ENCODE measurements at places on chromosomes 2 and 18.

DNA sequence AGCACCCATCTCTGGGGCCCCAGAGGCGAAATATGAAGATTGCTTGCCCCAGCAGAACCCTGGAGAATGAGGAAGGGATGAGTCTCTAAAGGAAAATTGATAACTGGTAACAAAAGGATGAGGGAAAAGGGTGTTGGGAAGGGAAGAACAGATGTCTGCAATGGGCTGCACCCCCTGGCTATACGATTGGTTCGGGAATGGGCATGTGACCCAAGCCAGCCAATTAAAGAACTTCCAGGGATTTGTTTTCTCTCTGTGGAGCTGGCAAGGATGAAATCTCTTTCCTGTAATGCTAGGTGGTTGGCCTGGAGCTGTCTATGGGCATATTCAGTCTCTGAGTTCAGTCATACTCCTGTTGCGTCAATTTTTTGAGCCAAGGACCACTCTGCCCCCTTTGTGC, 12.8 kb upstream of the NPPC start:
- H3K4me1 ChIP-seq = no peaks in the 10 kb centered on the region
- no peaks in the 10 kb centered on the region for H3K36me3 ChIP-seq
- no peak overlapping the region for H3K4me3 ChIP-seq
- no peak overlapping the region for H3K27ac ChIP-seq

DNA sequence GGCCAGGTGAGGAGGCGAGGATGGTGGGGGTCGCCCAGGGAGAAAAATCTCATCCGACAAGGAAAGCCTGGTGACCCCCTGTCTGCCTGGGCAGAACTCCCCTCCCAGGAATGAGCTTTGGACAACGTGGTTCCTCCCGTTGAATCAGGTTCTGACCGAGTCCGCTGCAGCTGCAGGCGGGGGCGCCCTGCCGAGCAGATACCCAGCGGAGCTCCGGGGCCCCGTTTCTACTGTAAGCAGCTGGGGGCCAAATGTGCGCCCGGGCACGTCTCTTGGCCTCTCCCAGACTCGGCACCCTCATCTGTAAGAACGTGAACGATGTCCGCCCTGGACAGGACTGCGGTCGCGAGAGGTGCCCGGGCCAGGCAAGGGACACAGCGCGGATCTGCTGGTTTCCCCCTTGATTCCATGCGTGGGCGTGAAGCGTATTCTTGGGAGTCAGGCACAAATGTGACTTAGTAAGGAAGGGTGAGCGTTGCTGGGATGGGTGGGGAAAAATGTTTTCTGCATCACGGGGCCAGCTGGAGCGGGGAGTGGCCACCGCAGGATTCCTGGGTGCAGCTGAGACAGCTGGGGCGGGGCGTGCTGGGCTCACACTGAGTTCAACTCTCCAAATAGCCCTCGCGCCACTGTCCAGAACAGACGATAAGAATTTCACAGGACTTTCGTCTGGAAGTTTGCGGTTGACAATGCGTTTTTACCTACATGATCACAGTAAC, 20.2 kb upstream of the TUBB6 start:
- peak overlapping the region; percentile 44 for H3K4me3 ChIP-seq
- H3K27ac ChIP-seq = peak overlapping the region; percentile 76
- peaks cover 11% of the 10 kb centered on the region for H3K4me1 ChIP-seq
- H3K27me3 ChIP-seq = no peaks in the 10 kb centered on the region

DNA sequence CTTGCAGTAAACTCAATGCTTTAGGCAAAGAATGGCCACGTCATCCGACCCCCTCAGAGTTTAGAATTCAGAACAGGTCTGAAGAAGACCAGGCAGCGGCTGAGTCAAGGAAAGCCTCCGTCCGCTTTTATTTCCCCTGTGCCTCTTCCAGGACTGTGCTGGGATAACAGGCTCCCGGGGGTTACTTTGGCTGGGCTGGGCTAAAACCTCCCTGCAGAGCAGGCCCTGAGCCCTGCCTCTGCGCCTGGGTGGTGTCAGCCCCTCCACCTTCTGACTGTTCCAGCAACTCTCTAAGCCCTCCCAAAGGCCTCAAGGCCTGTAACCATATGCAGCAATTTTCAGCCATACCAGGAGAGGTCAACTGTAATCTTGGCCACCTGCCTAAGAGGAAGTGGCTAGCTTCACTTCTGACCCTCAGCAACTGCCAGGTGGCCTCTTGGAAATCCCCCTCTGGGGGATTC, 166.5 kb downstream of the RPIA start:
- H3K36me3 ChIP-seq = no peaks in the 10 kb centered on the region
- DNase-seq = peak; percentile 6
- no peaks in the 10 kb centered on the region for H3K27me3 ChIP-seq
- H3K4me3 ChIP-seq = no peak overlapping the region

GRCh38 chr18:3450799-3451182, 819 bp downstream of the TGIF1 start:
- peak overlapping the region; percentile 76 for H3K4me3 ChIP-seq
- H3K27ac ChIP-seq = peak overlapping the region; percentile 99
- H3K27me3 ChIP-seq = no peaks in the 10 kb centered on the region

DNA sequence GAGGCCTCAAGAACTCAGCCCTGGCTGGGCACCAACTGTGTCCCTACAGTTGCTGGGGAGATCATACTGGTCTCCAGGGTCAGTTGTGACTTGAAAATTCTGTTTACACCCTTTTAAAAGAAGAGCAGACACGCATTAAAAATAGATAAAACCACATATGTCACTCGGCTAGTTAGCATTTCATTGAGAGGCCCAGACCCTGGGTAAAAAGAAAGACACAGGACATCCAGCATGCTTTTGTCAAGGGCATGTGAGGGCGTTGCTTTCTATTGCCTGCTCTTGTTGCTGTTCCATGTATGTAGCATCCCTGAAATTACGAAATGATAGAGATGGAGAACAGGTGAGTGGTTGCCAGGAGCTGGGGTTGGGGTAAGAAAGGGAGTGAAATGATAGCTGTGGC, 94.3 kb downstream of the SEPTIN10 start:
- H3K36me3 ChIP-seq = no peaks in the 10 kb centered on the region
- H3K27ac ChIP-seq = no peak overlapping the region
- no peaks in the 10 kb centered on the region for H3K27me3 ChIP-seq
- no peak for DNase-seq
- H3K4me1 ChIP-seq = no peaks in the 10 kb centered on the region

DNA sequence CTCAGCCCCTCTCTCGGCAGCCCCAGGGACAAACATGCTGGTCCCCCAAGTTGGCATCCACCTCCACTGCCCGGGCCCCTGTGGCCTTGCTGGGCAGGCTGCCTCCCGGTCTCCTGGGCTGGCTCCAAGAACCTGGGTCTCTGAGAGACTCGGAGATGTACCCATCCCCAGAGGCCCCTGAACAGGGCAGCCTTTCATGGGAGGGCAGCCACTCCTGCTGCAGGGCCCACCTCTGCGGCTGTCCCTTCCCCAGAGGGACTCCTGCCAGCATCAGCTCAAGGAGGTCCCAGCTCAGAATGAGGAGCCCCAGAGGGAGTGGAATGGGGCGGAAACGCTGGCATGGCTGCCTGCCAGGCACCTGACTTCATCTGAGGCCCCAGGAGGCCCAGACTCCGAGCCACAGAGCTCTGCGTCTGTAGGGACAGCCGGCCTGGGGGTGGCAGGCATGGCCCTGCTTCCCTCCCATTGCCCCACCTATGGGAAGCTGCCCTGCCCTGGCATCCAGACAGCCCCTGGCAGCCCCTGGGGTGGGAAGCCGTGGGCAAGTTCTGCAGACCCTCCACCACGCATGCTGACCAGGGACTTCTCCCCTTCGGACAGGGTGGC, 857 bp upstream of the CROCC2 start:
- no peak overlapping the region for H3K27ac ChIP-seq
- no peaks in the 10 kb centered on the region for H3K36me3 ChIP-seq
- DNase-seq = peak; percentile 75
- H3K4me3 ChIP-seq = no peak overlapping the region
- no peaks in the 10 kb centered on the region for H3K27me3 ChIP-seq

GRCh38 chr18:64090876-64091275, 58.0 kb downstream of the LINC00305 start:
- H3K27me3 ChIP-seq = no peaks in the 10 kb centered on the region
- H3K4me3 ChIP-seq = no peak overlapping the region
- H3K27ac ChIP-seq = no peak overlapping the region
- no peak for DNase-seq

- H3K27me3 ChIP-seq = no peaks in the 10 kb centered on the region
- no peaks in the 10 kb centered on the region for H3K4me1 ChIP-seq
- no peak for DNase-seq
- H3K36me3 ChIP-seq = no peaks in the 10 kb centered on the region
Measured at GRCh38 chr2:106607371-106607770, 120.2 kb downstream of the CD8B2 start.

DNA sequence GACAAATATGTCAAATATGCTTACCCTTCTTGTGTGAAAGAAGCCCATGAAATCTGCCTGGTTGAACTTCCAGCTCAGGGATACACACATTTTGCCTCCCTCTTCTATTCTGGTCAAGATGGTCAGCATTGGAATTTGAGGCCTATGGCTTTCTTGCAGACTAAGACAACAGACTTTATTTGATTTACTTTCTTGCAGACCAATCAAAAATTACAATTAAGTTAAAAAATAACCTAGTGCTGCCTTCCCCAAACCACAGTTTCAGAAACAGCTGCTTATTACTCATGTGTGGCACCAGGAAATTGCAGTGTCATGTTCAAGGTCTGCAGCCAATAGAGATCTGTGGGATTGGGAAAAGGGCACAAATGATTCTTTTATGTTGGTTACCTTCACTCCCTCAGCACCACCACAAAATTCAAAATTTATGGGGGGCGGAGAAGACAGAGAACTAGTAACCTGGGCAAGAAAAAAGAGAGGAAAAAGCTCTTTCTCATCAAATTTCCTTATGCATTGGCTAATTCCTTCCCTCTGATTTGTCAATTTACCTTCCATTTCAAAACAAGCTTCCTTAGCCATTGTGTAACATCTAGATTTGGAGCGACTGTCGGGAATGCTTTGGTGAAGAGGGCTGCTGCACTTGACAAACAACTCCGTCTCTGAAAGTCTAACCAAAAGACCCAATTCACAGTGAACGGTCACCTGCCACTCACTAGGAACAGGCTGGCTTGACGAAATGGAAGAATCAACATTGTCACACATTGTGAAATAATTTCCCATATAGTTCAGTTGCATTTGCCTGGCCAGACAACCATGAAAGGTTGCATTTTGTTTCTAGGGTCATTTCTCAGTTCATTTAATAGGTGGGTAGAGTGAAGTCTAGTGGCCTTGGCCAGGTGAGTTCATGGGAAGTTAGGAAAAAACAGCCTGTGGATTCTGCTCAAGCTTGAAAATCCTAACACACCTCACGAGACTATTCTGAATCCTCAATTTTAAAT, 100.4 kb upstream of the FZD5 start:
- no peak for DNase-seq
- H3K4me3 ChIP-seq = no peak overlapping the region
- H3K36me3 ChIP-seq = no peaks in the 10 kb centered on the region
- peaks cover 11% of the 10 kb centered on the region for H3K4me1 ChIP-seq
- peak overlapping the region; percentile 32 for H3K27ac ChIP-seq

DNA sequence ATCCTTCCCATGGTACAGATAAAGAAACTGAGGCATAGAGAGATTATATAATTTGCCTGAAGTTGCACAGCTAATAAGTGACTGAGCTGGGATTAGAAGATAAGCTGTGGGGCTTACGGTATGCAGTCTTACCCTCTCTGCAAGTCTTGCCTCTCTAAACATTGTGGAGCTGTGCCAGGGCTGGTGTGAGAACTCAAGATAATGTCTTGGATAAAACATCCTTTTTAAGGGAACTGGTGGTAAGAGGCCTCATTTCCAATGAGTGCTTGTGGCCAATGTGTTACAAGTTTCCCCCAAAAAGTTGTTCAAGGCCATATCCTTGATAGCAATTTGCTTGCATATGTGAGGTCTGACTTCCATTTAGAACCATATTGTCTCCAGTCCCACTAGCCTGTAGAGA, 84.3 kb upstream of the ETAA1 start:
- no peak for DNase-seq
- H3K27me3 ChIP-seq = no peaks in the 10 kb centered on the region
- no peak overlapping the region for H3K27ac ChIP-seq
- H3K4me3 ChIP-seq = no peak overlapping the region
- no peaks in the 10 kb centered on the region for H3K36me3 ChIP-seq
- peaks cover 3% of the 10 kb centered on the region for H3K4me1 ChIP-seq

DNA sequence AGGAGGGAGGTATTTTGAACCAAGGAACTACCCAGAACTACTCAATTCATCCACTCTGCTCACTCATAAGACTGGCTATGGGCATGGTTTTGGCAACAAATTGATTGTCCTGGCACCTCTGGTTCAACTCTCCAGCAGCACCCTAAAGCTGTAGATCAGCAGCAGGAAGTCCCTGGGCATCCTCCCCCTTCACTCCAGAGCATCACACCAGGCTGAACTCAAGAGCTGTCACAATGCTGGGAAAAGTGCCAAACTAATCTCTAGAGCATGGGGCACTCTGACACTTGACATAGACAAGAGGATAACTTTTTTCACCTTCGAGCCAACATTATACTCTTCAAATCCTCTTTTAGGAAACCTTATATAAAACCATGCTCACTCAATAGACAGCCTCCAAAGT, 154.1 kb upstream of the RBBP8 start:
- DNase-seq = no peak
- no peaks in the 10 kb centered on the region for H3K27me3 ChIP-seq
- no peak overlapping the region for H3K27ac ChIP-seq
- no peaks in the 10 kb centered on the region for H3K36me3 ChIP-seq
- no peaks in the 10 kb centered on the region for H3K4me1 ChIP-seq

- no peak for DNase-seq
- no peaks in the 10 kb centered on the region for H3K36me3 ChIP-seq
- H3K27ac ChIP-seq = no peak overlapping the region
- H3K4me1 ChIP-seq = peaks cover 3% of the 10 kb centered on the region
Measured at GRCh38 chr2:164896226-164896625, 54.6 kb upstream of the COBLL1 start.

Measured in upper lobe of left lung (tissue), 6 donors.